Activated naive CD4-positive, alpha-beta T cell treated with anti-CD3 and anti-CD28 coated beads for 36 hours (primary cell): ENCODE measurements at places on chromosomes 16 and 17. TPM values are rescaled to one million over a fixed set of nuclear protein-coding genes. Genes with fewer than 3 reads are reported as not detected.
A peak's percentile ranks its signal among the peaks of the same experiment; 100 is the strongest.

DNA sequence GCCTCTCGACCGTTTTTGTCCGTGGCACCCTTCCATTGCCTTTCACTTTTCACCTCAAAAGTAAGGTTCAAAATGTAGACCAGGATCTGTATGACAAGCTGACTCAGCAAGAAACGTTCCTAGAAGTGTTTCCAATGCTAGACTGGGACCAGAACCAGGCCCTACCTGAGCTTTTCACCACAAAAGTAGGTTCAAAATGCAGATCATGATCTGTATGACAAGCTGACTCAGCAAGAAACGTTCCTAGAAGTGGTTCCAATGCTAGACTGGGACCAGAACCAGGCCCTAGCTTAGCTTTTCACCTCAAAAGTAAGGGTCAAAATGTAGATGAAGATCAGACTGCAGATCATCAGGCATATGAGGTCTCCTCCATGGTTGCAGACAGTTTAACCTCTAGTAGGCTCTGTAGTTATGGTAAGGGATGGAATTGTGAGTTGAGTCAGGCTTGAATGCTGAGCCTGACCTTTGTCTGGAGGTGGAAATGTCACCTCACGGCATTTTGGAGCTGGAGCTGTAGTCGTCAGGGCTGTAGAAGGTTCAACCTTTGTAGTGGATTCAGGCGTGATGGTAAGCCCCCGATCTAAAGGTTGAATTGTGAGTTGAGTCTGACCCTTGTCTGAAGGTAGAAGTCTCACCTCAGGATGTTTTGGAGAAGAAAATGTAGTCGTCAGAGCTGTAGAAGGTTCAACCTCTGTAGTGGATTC, 50.2 kb upstream of the TMEM97 start:
- no peak overlapping the region for H3K27ac ChIP-seq
- no peaks in the 10 kb centered on the region for H3K4me1 ChIP-seq
- DNase-seq = no peak
- H3K36me3 ChIP-seq = peaks cover 2% of the 10 kb centered on the region

DNA sequence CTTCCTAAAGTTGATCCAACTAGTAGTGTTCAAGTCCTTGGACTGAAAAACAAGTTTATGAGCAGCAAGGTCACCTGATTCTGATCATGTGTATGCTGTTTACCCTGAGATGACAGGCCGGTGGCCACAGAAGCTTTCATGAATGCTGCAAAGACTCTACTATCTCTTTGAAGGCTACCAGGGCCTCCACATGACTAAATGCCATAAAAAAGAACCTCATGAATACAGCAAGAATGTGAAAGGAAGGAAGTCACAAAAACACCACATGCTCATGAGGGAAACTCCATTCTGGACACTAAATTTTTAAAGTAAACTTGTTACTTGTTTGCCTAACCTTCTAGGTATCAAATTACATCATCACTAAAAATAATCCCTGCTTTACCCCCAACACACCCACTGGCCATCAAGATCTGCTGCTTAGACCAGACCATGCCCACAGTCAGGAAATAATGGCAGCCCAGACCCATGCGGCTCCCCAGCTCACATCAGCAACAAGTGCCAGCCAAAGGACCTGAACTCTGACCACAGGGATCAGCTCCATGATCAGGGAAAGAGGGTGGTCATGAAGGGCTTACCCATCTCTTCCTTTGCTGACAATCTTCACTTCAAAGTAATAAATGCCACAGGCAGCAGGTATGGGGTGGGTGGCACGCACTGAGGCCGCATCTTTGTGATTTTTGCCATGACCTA, 1.4 kb downstream of the RANBP10 start:
- DNase-seq = no peak
- H3K27me3 ChIP-seq = no peaks in the 10 kb centered on the region
- H3K4me1 ChIP-seq = peaks cover 52% of the 10 kb centered on the region
- peak overlapping the region; percentile 86 for H3K4me3 ChIP-seq
- H3K27ac ChIP-seq = peak overlapping the region; percentile 81
- H3K36me3 ChIP-seq = peaks cover 24% of the 10 kb centered on the region

The FN3K gene
- 1.8 TPM for total RNA-seq

The GAST gene
- not detected for total RNA-seq

The CA7 gene
- not detected for total RNA-seq

- H3K4me1 ChIP-seq = no peaks in the 10 kb centered on the region
- no peak overlapping the region for H3K27ac ChIP-seq
- H3K36me3 ChIP-seq = no peaks in the 10 kb centered on the region
Measured at GRCh38 chr16:48420437-48420836, 35.2 kb upstream of the SIAH1 start.

GRCh38 chr16:73605309-73605708, 557.4 kb upstream of the ZFHX3 start:
- H3K27me3 ChIP-seq = peaks cover 9% of the 10 kb centered on the region
- H3K27ac ChIP-seq = no peak overlapping the region
- H3K36me3 ChIP-seq = no peaks in the 10 kb centered on the region
- DNase-seq = no peak

DNA sequence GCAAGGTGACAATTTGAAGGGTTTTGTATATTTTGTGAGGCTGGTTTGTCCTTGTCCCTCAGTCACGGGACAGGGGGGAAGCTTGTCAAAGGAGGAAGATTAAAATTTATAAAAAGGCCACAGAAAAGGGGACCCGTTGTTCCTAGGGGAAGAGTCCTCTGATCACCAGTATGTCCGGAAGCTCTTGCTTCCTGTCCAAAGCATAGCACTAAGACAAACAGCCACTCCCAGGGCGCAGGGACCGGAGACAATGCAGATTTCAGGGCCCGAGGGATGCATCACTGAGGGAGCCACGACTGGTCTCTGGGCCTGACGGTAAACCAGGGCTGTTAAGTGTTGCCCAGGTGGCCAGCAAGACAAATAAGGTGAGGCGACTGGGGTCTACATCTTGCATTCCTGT, 95.2 kb downstream of the MAF start:
- DNase-seq = no peak
- H3K4me1 ChIP-seq = no peaks in the 10 kb centered on the region
- H3K4me3 ChIP-seq = no peak overlapping the region
- H3K27me3 ChIP-seq = no peaks in the 10 kb centered on the region
- H3K27ac ChIP-seq = no peak overlapping the region

The ACBD4 gene
- 12.3 TPM for total RNA-seq

The STX1B gene
- 0.69 TPM for total RNA-seq

- peaks cover 5% of the 10 kb centered on the region for H3K36me3 ChIP-seq
- no peaks in the 10 kb centered on the region for H3K4me1 ChIP-seq
- no peaks in the 10 kb centered on the region for H3K27me3 ChIP-seq
- H3K4me3 ChIP-seq = no peak overlapping the region
- no peak for DNase-seq
Measured at GRCh38 chr16:78198288-78198687, 98.8 kb downstream of the WWOX start.

The EVPLL gene
- total RNA-seq = not detected

GRCh38 chr16:67277294-67277998, 1.9 kb upstream of the PLEKHG4 start:
- peak overlapping the region; percentile 86 for H3K27ac ChIP-seq
- peaks cover 13% of the 10 kb centered on the region for H3K36me3 ChIP-seq
- no peaks in the 10 kb centered on the region for H3K27me3 ChIP-seq
- peak overlapping the region; percentile 79 for H3K4me3 ChIP-seq

The CFAP52 gene
- not detected for total RNA-seq

DNA sequence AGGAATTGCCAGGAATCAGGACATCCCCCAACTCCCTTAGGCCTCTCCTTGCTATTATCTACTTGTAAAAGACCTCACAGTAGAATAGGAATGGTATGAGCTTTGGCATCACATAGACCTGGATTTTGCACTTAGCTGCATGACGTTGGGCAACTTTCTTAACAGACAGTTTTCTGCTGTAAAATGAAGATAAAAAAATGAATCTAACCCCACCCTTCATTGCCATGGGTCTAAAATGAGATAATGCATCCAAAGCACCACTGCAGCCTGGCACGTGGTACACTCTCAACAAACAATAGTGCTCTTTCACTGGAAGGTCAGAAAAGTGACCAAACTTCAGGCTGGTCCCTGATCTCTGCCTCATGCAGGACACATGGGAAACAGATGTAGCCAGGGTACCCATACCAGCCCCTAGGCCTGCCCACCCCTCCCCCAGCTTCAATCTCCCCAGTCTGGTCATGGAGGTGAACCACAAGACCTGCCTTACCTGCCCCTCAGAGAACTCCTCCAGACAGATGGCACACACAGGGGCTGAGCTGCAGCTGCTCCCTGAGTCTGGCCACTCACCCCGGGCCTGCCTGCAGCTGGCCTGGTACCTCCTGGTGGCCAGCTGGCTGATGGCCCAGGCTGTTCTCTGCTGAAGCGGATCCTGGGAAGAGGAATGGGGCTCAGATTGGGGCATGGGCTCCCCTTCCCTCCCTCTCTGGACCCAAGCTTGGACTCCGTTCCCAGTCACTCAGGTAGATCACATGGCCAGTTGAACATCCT, 8.5 kb upstream of the SUPT4H1 start:
- H3K27me3 ChIP-seq = no peaks in the 10 kb centered on the region
- no peaks in the 10 kb centered on the region for H3K4me1 ChIP-seq
- no peak overlapping the region for H3K4me3 ChIP-seq
- H3K36me3 ChIP-seq = no peaks in the 10 kb centered on the region
- H3K27ac ChIP-seq = no peak overlapping the region
- no peak for DNase-seq

DNA sequence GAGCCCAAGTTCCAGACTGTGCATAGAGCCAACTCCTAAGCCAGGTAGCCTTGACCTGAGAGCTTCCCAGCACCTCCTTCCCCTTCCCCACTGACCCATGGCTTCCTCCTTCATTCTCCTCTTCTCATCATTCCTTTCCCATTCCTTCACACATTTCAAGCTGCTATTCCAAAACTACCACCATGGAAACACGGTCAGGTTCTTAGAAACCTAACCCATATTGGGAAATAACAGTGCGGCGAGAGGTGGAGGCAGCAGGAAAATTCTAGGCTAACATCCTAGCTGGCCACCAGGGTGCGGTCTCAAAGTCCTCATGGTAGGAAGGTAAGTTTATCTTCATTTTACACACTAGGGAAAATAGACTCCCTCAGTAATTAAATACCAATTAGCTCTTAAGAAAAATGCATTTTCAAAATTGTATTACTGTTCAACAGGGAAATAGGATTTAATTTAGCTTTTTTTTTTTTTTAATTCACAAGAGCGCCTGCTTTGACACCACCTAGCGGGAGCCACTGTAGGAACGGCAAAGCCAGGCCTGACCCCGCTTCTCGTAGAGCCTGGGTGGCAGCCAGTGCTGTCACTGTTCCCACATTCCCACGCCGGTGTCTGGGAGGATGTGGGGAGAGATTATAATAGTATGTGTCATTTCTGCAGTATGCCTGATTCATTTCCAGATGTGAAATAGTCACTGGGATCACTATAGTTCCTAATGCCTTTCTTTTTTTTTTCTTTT, 14.0 kb upstream of the SPHK1 start:
- DNase-seq = no peak
- no peak overlapping the region for H3K27ac ChIP-seq
- H3K4me1 ChIP-seq = peaks cover 3% of the 10 kb centered on the region
- H3K27me3 ChIP-seq = no peaks in the 10 kb centered on the region
- no peaks in the 10 kb centered on the region for H3K36me3 ChIP-seq
- no peak overlapping the region for H3K4me3 ChIP-seq

The GAS2L2 gene
- total RNA-seq = not detected

DNA sequence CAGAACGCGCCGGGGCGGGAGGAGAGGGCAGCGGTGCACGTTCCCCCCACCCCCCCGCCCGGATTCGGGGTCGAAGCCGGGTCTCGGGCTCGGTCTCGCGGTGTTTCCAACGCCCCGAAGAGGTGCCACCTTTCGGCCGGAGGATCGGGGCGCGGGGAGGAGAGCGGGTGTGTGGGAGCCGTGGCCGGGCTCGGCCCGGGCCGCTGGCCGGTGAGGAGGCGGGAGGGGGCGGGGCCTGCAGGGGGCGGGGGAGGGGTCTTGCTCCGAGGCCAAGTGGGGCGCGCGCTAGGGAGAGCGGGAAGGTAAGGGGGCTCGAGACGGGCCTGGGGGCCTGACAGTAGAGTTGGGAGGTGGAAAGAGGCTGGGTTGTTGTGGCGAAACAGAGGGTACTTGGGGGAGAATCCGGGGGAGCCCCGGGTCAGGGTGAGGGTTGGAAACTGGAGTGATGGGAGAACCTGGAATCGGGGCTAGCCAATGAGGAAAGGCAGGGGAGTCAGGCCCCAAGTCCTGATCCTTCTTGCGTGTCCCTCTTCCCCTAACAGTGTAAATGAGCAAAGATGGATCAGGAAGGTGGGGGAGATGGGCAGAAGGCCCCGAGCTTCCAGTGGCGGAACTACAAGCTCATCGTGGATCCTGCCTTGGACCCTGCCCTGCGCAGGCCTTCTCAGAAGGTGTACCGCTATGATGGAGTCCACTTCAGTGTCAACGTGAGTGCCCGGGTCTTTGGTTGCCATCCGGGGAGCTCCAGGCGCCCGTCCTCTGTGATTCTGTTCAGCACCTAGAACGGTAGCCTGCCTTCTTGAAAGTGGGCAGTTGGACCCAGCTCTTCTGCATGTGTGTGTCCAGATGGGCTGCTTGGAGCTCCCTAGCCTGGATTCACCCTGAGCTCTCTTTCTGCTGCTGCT, 873 bp downstream of the SETD1A start:
- H3K36me3 ChIP-seq = peaks cover 30% of the 10 kb centered on the region
- H3K4me1 ChIP-seq = peaks cover 31% of the 10 kb centered on the region
- peak overlapping the region; percentile 71 for H3K27ac ChIP-seq
- peak overlapping the region; percentile 87 for H3K4me3 ChIP-seq

GRCh38 chr17:42408061-42408460, 15.0 kb downstream of the CAVIN1 start:
- H3K4me3 ChIP-seq = no peak overlapping the region
- no peak overlapping the region for H3K27ac ChIP-seq
- H3K36me3 ChIP-seq = no peaks in the 10 kb centered on the region

GRCh38 chr17:4247361-4247970, 16.3 kb downstream of the ANKFY1 start:
- H3K4me1 ChIP-seq = peaks cover 34% of the 10 kb centered on the region
- H3K27ac ChIP-seq = no peak overlapping the region
- DNase-seq = no peak
- no peaks in the 10 kb centered on the region for H3K27me3 ChIP-seq
- no peaks in the 10 kb centered on the region for H3K36me3 ChIP-seq

GRCh38 chr17:55625521-55625920, 97.1 kb downstream of the TMEM100 start:
- no peaks in the 10 kb centered on the region for H3K36me3 ChIP-seq
- no peak overlapping the region for H3K4me3 ChIP-seq
- H3K27ac ChIP-seq = no peak overlapping the region
- peak; percentile 27 for DNase-seq
- peaks cover 31% of the 10 kb centered on the region for H3K27me3 ChIP-seq

- no peak for DNase-seq
- H3K36me3 ChIP-seq = no peaks in the 10 kb centered on the region
- no peak overlapping the region for H3K4me3 ChIP-seq
- no peak overlapping the region for H3K27ac ChIP-seq
- H3K27me3 ChIP-seq = no peaks in the 10 kb centered on the region
Measured at GRCh38 chr16:12387786-12388185, 411.3 kb downstream of the SNX29 start.

GRCh38 chr16:82011199-82011641, at the start of gene SDR42E1:
TSS of gene SDR42E1 (minus strand) at chr16:82011470. CDS start at chr16:82000858, 10,612 bp downstream.
- H3K4me1 ChIP-seq = peaks cover 21% of the 10 kb centered on the region
- H3K36me3 ChIP-seq = peaks cover 26% of the 10 kb centered on the region
- H3K4me3 ChIP-seq = peak within 1 kb of the TSS; percentile 79
- H3K27me3 ChIP-seq = peaks cover 7% of the 10 kb centered on the region
- H3K27ac ChIP-seq = peak within 1 kb of the TSS; percentile 55
